ENCODE measurements at places on chromosomes 6 and 20.
A peak's percentile ranks its signal among the peaks of the same experiment; 100 is the strongest.

GRCh38 chr6:158831571-158831970, 12.4 kb upstream of the EZR start:
- peaks cover 17% of the 10 kb centered on the region for H3K4me1 ChIP-seq
- DNase-seq: no peak
- no peaks in the 10 kb centered on the region for H3K27me3 ChIP-seq
- peak overlapping the region; percentile 34 for H3K4me3 ChIP-seq
- no peaks in the 10 kb centered on the region for H3K36me3 ChIP-seq

DNA sequence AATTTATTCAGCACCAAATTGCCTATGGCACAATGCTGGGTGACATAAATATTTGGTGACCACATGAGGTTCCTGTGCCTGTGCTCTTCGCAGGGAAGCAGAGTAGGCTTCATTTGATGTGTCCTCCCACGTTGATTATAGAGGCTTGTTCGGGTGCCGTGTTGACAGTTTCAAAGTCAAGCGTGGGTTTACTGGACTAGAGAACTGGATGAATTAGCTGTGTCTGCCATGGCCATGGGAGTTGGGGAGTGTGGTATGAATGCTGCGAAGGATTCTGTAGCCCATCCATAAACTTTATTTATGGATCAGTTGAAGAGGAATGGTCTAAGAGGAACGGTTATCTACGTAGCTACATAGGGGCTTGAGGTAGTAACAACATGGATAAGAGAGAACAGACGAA, 11.0 kb downstream of the CD109 start:
- H3K4me3 ChIP-seq: no peak overlapping the region
- no peaks in the 10 kb centered on the region for H3K27me3 ChIP-seq
- DNase-seq: no peak
- H3K27ac ChIP-seq: no peak overlapping the region
- no peaks in the 10 kb centered on the region for H3K36me3 ChIP-seq

GRCh38 chr6:159170999-159171712, 2.0 kb downstream of the FNDC1 start:
- peaks cover 12% of the 10 kb centered on the region for H3K4me1 ChIP-seq
- peaks cover 89% of the 10 kb centered on the region for H3K27me3 ChIP-seq
- H3K4me3 ChIP-seq: peak overlapping the region; percentile 83
- H3K27ac ChIP-seq: no peak overlapping the region
- H3K36me3 ChIP-seq: no peaks in the 10 kb centered on the region

DNA sequence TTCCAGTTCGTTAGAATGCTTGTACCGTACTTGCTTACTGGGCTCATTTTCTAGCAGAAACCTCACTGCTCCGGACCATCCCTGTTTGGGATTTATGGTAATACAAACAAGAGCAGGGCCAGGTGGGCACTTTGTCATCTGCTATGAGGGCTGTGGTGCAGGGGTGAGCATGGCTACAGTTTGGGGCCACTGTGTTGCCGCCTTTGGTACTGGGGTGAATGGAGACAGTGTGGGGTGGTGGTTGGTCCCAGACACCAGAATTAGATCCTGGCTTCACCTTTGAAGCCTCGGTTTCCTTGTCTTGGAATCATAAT, 95.0 kb downstream of the TOX2 start:
- H3K36me3 ChIP-seq: no peaks in the 10 kb centered on the region
- DNase-seq: no peak
- no peak overlapping the region for H3K4me3 ChIP-seq
- H3K4me1 ChIP-seq: no peaks in the 10 kb centered on the region

DNA sequence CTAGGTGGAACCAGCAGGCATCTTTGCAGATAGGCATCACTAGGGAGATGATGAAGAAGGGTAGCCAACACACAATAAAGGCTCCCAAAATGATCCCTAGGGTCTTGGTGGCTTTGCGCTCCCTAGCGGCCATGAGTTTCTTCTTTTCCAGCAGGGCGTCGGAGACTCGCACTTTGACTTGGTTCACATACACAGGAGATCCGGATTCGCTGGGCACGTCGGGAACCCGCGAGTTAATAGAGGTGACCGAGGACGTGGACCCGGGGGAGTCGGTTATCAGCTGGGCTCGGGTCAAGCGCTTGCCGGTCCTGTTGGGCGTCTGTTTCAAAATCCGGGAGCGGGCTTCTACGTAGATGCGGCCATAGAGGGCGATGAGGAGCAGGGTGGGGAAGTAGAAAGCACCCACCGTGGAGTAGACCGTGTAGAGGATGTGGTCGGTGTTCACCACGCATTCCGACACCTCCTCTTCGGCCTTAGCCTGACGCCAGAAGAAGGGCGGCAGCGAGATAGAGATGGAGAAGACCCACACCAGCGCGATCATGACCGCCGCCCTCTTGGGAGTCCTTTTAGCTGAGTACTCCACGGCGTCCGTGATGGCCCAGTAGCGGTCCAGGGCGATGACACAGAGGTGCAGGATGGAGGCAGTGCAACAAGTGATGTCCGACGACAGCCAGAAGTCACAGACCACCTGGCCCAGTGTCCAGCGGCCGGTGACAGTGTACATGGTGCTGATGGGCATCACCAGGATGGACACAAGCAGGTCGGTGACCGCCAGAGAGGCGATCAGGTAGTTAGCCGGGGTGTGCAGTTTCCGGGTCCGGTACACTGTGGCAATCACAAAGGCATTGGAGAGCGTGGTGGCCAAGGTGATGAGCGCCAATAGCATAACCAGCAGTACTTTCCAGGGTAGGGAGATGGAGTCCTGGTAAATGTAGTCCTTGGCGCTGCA, 658 bp downstream of the HTR1B start:
- DNase-seq: peak; percentile 66
- H3K36me3 ChIP-seq: no peaks in the 10 kb centered on the region
